ENCODE measurements at places on chromosomes 6 and 20.

DNA sequence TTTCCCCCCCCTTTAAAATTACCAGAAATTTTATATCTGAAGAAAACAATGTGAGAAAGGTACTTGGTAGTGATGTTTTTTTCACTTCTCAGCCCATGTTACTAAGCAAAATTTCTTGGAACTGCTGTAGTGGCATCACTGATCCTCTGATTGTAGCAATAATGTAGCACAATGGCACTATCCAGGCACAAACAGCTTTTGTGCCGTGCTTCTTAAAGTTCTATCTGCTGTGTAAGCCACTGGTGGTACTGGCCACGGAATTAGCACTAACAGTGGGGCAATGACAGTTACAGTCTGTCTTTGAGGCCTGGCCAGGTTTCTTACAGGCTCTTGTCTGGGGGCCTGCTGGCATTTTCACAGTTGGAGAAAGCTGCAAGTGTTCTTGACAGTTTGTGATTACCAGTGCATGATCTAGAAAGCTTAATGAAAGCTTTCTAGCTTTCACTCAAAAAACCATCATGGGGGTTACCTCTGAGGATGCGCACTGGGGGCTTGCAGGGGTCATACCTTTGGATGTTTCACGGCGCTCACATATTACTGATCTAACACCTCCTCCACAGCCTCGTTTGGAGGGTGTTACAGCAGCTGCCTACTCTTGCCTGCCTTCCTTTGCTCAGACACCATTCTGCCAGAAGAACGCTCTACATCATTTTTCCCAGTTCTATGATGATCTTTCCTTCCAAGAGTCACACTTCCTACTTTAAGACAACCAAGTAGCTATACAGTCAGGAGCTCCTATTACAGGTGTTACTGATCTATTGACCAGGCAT lies 58.4 kb upstream of the ARMH2 start:
- DNase-seq: no peak
- no peaks in the 10 kb centered on the region for H3K27me3 ChIP-seq
- H3K4me3 ChIP-seq: no peak overlapping the region

GRCh38 chr6:6610031-6610591 lies 21.6 kb downstream of the LY86 start:
- peaks cover 7% of the 10 kb centered on the region for H3K4me1 ChIP-seq
- H3K4me3 ChIP-seq: no peak overlapping the region
- H3K27me3 ChIP-seq: no peaks in the 10 kb centered on the region

DNA sequence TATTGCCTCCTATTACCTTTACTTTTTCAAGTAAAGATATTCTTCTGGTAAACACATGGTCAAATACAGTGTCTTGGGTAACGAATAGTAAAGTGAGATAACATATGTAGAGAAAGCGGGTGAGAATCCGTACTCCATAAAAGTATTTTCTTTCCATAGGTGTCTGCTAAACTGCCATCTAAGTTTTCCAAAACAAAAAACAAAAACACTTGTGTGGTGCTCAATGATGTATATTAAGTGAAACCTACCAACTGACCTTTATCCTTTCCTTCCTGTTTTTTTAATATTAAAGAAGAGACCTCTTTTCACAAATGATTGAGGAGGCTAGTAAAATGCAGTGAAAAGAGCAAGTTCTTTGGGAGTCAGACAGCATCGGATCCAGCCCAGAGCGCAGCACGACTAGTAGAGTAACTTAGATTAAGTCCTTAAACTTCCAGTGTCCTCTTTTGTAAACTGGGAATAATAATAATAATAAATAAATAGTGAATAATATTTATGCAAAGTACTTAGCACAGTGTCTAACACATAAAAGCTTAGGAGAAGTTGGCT lies 437 bp upstream of the CDKAL1 start:
- H3K4me3 ChIP-seq: peak overlapping the region; percentile 85
- H3K36me3 ChIP-seq: no peaks in the 10 kb centered on the region
- H3K4me1 ChIP-seq: peaks cover 20% of the 10 kb centered on the region
- no peaks in the 10 kb centered on the region for H3K27me3 ChIP-seq
- H3K27ac ChIP-seq: peak overlapping the region; percentile 81
- no peak for DNase-seq

- DNase-seq: no peak
- H3K36me3 ChIP-seq: peaks cover 33% of the 10 kb centered on the region
- no peak overlapping the region for H3K4me3 ChIP-seq
- no peak overlapping the region for H3K27ac ChIP-seq
- no peaks in the 10 kb centered on the region for H3K27me3 ChIP-seq
- H3K4me1 ChIP-seq: peaks cover 32% of the 10 kb centered on the region
Measured at GRCh38 chr6:43061861-43062260, 2.4 kb downstream of the KLC4 start.

GRCh38 chr20:41938353-41938752 lies 320.2 kb upstream of the CHD6 start:
- no peak for DNase-seq
- H3K36me3 ChIP-seq: no peaks in the 10 kb centered on the region
- H3K27me3 ChIP-seq: no peaks in the 10 kb centered on the region

DNA sequence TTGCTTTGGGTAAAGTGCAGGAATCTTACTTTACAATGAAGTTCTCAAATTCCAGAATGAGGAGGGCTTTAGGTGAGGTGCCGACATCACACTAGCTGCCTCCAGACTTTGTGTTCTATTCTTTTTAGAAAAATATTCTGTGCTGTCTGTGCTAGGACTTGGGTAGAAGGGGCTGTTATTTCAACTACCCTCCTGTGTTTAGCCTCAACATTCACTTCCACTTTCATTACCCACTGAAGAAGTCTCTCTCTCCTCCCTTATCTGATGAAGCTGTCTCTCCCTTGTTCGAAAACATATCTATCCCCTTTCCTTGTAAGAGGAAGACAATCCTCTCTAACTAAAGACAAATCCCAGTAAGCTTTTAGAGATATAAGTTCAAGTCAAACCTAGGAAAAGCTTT lies 25.0 kb upstream of the BRPF3 start:
- H3K36me3 ChIP-seq: no peaks in the 10 kb centered on the region
- no peak for DNase-seq
- H3K27ac ChIP-seq: no peak overlapping the region
- no peaks in the 10 kb centered on the region for H3K27me3 ChIP-seq

- no peaks in the 10 kb centered on the region for H3K36me3 ChIP-seq
- H3K27me3 ChIP-seq: no peaks in the 10 kb centered on the region
- no peak overlapping the region for H3K4me3 ChIP-seq
- DNase-seq: no peak
Measured at GRCh38 chr6:74731931-74732330, 473.9 kb downstream of the COL12A1 start.

DNA sequence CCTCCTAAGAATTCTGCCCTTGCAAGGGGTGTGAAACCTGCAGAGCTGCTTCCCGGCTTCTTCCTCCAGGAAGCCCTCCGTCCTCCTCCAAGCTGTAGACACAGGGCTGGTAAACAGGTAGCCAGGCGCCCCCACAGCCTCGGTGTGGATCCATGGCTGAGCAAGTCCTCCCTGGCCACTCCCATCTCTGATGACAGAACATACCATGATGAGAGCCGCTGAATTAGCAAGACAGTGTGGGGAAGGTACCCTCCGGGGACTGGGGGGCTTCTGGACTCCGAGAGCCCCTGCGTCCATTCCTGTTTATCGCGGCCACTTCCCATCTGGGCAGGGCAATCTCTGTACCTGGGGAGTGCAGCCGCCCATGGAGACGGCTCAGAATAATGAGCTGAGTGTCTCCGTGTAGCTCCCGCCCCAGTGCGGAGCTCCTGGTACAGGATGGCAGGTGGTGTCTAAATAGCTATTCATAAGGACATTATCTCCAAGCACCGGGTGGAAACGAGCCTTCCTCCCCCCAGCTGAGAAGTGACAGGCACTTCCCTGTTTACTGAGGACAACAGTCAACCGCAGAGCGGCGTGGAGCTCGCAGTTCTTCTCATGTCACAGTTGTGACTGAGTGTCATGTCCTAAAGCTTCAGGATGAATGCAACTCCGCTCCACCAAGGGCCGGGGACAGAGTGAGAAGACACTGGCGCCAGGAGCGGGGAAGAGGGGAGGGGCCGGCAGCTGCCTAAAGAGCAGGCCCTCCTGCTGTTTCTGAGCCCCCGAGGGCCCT lies 22.7 kb upstream of the NTSR1 start:
- no peaks in the 10 kb centered on the region for H3K27me3 ChIP-seq
- no peak overlapping the region for H3K4me3 ChIP-seq
- H3K36me3 ChIP-seq: no peaks in the 10 kb centered on the region
- H3K27ac ChIP-seq: no peak overlapping the region
- DNase-seq: no peak

GRCh38 chr6:158552055-158552795 lies 7.7 kb upstream of the TMEM181 start:
- H3K4me1 ChIP-seq: peaks cover 10% of the 10 kb centered on the region
- no peaks in the 10 kb centered on the region for H3K27me3 ChIP-seq
- no peak for DNase-seq
- no peaks in the 10 kb centered on the region for H3K36me3 ChIP-seq
- H3K4me3 ChIP-seq: no peak overlapping the region
- no peak overlapping the region for H3K27ac ChIP-seq

DNA sequence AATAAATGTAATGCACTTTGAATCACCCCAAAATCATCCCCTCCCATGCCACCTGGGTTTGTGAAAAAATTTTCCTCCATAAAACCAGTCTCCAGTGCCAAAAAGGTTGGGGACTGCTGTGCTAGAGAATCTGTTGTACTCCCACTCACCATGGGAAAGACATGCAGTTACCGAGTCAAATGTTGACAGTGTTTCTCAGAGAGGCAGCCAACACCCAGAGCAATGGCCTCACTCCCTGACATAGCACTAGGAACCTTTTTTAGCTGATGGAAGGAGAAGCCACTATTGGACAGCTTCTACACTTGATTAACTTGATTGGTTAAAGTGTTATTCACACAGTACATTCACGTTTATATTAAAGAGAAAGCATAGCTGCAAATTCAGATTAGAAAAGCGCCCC lies 59.8 kb upstream of the MANEA start:
- H3K4me3 ChIP-seq: no peak overlapping the region
- H3K4me1 ChIP-seq: no peaks in the 10 kb centered on the region
- no peak for DNase-seq
- no peaks in the 10 kb centered on the region for H3K36me3 ChIP-seq

- H3K27ac ChIP-seq: no peak overlapping the region
- no peaks in the 10 kb centered on the region for H3K4me1 ChIP-seq
- no peaks in the 10 kb centered on the region for H3K27me3 ChIP-seq
- no peak overlapping the region for H3K4me3 ChIP-seq
Measured at GRCh38 chr6:50585441-50586330, 127.6 kb upstream of the TFAP2D start.

- no peaks in the 10 kb centered on the region for H3K27me3 ChIP-seq
- no peak overlapping the region for H3K27ac ChIP-seq
- H3K4me3 ChIP-seq: no peak overlapping the region
- no peaks in the 10 kb centered on the region for H3K36me3 ChIP-seq
Measured at GRCh38 chr6:151209071-151209831, 30.5 kb upstream of the AKAP12 start.

Data from vagina (tissue), 2 donors.